AG09309 (cell line): ENCODE measurements at places on chromosomes 2 and 18.

DNA sequence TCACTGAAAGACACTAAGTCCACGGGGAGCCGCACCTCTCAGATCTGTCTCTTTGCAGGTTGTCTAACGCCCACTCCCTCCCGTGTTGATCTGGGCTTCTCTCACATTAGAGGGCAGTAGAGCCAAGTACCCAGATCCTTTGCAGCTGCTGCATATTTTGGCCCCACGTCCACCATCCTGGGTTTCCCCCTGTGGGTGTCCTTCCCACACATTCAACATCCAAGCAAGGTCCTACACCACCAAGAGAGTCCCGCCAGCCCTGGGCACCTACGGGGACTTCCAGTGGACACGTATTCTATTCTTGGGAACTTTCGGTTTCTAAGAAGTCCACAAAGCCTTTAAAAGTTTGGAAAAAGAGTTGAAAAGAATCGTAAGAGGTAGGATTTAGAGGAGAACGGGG, 116.6 kb downstream of the ATL2 start:
- no peak for DNase-seq

GRCh38 chr2:88250404-88250803, 80.3 kb downstream of the THNSL2 start:
- DNase-seq: no peak

GRCh38 chr2:171482308-171482707, 40.0 kb upstream of the CYBRD1 start:
- DNase-seq: no peak

GRCh38 chr2:60489289-60489688, 64.2 kb downstream of the BCL11A start:
- no peak for DNase-seq

DNA sequence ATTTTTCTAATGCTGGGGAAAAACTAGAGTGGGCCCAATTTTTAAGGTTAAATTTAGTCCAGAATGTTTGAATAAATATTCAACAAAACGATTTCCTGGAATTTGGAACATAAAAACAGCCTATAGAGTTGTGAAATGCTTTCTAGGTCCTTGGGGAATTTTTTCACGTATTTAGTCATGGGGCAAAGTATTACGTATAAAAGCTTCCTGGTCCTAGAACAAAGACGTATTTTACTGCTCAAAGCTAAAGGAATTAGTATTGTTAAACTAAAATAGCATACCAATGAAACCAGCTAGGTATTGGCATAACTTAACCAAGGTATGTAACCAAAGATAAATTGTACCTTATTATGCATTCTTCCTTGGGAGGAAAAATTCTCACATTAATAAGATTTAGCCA, 1.6 kb downstream of the SESTD1 start:
- no peak for DNase-seq

- DNase-seq: peak; percentile 84
Observed at GRCh38 chr2:31384351-31384750, 30.2 kb downstream of the XDH start.

GRCh38 chr2:203934711-203935438, 1.7 kb upstream of the ICOS start:
- no peak for DNase-seq

DNA sequence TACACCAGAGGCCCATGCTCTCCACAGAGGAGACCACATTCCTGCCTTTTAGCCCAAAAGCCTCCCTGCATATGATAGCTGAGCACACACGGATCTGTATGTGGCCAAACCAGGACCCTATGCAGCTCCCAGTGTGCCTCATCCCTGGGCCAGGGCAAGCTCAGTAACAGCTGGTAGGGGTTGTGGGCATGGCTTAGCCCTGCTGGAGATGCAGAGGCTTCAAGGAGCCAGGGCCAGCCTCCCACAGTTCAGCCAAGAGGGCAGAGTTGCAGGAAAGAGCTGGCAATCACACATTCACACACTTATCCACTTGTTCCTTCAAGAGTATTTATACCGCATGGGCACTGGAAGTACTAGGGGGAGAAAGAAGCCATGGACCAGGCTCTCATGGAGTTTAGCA, 1.6 kb upstream of the LIMS2 start:
- DNase-seq: no peak

DNA sequence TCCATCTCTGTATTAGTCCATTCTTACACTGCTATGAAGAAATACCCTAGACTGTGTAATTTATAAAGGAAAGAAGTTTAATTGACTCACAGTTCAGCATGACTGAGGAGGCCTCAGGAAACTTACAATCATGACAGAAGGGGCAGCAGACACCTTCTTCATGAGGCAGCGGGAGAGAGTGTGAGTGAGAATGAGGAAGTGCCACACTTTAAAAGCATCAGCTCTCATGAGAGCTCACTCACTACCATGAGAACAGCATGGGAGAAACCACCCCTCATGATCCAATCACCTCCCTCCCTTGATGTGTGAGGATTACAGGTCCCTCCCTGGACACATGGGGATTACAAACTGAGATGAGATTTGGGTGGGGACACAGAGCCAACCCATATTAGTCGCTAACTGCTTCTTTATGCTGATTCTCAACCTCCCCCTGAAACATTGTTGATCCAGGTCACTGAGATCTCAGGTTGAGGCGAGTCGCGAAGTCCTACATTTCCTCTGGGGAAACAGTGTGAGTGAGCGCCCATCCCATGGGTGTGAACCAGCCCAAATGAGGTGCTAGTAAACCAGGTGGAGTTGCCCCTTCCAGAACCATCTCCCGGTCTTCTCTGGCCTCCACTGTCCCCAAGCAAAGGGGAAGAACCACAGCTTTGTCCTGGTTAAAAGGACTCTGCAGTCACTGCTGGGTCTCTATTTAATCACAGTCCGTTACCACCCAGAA, 123.8 kb downstream of the CAPN13 start:
- no peak for DNase-seq

GRCh38 chr18:35024965-35025364, 16.2 kb upstream of the MAPRE2 start:
- peak; percentile 86 for DNase-seq

DNA sequence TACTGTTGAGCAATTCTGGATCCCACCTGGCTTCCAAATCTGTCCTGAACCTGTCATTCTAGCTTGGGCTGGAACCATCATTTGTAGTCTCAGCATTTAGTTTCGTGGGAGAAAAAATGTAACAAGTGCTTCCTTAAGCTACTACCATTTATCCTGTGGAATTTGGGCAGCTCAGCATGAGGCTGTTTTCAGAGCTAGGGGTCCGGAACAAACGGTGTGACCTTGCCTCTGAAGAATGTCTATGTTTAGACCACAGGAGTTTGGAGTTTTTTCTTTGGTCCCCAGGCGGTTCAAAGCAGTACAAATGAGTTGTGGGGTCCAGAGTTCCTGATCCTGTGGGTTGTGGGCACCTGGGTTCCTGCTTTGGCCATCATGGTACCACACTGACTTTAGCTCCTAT, 59.1 kb upstream of the TMEM178A start:
- DNase-seq: no peak

- no peak for DNase-seq
Observed at GRCh38 chr2:39120521-39120770, 405 bp downstream of the SOS1 start.
